ENCODE measurements at places on chromosomes 4 and X. TPM values are rescaled to one million over a fixed set of nuclear protein-coding genes. Genes with fewer than 3 reads are reported as not detected.

GRCh38 chr4:78659264-78659663 lies 107.7 kb downstream of the ANXA3 start:
- H3K4me3 ChIP-seq, result no peak overlapping the region

DNA sequence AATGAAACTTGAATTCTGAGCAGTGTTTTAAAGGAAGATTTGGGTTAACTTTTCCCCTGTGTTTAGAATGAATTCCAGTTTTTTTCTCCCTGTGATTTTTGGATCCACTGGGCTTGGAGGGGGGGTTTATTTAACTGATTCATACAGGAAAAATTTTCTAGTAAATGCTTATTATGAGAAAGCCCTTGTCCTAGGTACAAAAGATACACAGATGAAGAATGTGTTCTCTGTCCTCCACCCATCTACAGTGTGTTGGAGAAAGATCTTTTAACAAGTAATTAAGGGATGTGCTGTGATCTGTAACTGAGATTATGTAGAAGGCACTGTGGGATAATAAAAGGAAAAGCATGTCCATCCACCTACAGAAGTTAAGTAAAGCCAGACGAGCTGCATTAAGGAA lies 103.9 kb downstream of the STIM2 start:
- no peaks in the 10 kb centered on the region for H3K27me3 ChIP-seq
- no peaks in the 10 kb centered on the region for H3K4me1 ChIP-seq
- no peak overlapping the region for H3K4me3 ChIP-seq
- peaks cover 4% of the 10 kb centered on the region for H3K36me3 ChIP-seq

The FABP2 gene
- total RNA-seq, result not detected

The SATL1 gene
- not detected for total RNA-seq

All from natural killer cell (primary cell).